ENCODE measurements at places on chromosomes 16 and 17.

DNA sequence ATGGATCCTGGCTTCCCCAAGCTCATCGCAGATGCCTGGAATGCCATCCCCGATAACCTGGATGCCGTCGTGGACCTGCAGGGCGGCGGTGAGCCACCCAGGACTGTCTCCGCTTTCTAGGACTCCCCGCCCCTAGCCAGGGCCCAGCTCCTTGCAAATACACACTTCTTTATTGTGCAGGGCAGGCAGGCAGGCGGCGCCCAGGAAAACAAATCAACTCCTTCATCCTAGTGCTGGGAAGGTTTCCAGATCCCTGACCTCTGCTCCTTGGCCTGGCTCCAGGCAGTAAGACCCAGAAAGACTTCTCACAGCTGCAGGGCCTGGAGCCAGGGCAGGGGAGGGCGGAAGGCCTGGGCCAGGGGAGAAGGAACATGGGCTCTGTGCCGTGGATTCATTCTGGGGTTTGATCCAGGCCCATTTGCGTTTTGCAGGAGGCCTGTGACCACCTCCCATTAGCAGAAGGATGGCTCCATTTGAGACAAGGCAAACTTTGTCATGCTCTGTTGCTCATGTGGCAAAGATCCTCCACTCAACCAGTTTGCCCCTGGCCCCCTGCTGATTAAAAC lies 6.0 kb upstream of the LPCAT2 start:
- no peak for DNase-seq

- DNase-seq: no peak
Observed at GRCh38 chr17:82231312-82231561, 2.4 kb downstream of the SLC16A3 start.

- no peak for DNase-seq
Observed at GRCh38 chr16:12602811-12603698, 200.6 kb downstream of the CPPED1 start.

DNA sequence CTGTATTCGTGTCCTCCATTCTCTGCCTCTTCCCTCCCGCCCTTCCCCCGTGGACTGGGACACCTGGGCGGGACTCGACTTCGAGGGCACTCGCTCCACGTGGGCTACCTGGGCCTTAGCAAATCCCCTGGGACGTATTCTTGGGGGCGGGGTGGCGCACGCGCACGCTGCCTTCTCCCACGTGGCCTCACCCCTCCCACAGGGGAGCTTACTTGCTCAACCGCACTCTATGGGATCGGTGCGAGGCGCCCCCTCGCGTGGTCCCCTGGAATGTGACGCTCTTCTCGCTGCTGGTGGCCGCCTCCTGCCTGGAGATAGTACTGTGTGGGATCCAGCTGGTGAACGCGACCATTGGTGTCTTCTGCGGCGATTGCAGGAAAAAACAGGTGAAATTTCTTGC lies 3.5 kb downstream of the VMO1 start:
- no peak for DNase-seq

- peak; percentile 37 for DNase-seq
Observed at GRCh38 chr17:63516910-63517824, 6.0 kb upstream of the KCNH6 start.

- no peak for DNase-seq
Observed at GRCh38 chr16:11004351-11004750, 60.0 kb downstream of the CLEC16A start.

DNA sequence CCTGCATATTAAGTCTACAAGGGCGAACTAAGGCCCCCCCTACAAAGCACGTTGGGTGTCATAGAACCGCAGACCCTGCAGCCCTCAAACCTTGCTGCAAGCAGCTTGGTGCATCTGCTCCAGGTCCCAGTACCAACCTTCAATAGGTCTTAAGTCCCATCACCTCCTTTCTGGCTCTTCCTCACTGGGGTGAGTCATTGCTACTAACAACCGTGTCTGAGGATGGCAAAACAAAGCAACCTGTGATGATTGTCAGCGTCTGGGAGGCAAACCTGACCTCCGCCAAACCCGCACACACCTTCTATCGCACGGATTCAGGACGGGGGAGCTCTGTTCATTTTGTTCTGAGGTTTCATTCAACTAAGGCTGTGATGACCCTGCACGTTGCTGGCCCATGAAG lies 138.9 kb downstream of the SLC39A11 start:
- DNase-seq: no peak

- no peak for DNase-seq
Observed at GRCh38 chr17:18332909-18333489, 17.9 kb downstream of the SMCR8 start.

DNA sequence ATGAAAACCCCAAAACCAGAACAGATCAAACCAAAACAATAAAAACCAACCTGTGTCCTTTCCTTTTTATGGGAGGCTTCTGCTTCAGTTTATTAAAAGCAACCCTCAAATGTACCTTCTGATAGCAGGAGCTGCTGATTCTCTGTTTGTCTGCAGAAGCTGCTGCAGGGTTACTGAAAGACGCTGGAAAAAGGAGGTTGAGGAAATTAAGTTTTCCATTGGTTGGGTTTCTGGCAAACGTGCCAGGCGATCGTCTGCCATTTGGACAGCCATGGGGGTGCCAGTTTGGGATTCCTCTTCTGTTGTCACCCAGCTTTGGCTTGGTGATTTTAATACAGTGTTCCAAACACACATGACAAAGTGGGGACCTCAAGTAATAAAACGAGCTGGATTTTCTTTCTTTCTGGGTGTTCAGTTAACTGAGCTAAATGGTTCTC lies 185.4 kb upstream of the ZFHX3 start:
- no peak for DNase-seq

- DNase-seq: no peak
Observed at GRCh38 chr16:48383877-48384519, 1.2 kb downstream of the SIAH1 start.

DNA sequence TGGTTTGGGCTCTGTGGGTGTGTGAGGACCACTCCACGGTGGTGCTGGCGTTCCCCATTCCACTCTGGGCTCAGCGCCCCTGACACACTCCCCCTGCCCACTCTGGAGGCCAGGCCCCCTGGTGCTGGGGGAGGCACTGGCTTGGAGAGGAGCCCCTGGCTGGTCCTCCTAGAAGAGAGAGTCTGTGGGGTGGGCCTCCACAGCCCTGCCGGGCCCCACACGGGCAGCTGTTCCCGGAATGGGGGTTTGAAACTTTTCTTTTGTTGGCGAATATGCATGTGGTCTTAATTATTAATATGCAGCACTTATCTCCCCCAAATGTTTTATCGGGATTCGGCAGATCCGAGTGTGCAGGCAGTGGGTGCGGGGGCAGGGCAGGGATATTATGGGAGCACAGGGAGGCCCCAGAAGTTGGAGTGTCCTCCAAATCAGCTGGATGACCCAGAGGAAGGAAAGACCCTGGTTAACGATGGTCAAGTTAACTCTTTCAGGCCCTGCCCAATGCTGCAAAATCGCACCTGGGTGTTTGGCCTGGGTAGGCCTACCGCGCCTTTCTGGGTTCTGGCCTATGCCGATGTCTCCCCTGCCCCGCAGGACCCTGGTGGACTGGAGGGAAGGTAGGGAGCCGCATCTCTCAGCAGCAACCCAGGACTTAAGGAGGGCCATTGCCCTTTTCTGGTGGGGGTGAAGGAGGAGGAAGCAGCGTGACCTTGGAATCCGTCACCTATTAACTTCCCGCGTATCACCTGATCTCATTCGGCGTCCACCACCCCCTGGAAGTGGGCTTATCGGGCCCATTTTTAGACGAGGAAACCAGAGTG lies 36.0 kb downstream of the TMEM235 start:
- DNase-seq: no peak

GRCh38 chr17:58319173-58320162 lies 9.1 kb downstream of the TSPOAP1 start:
- peak; percentile 33 for DNase-seq

GRCh38 chr16:88022076-88023042 lies 71.1 kb downstream of the BANP start:
- no peak for DNase-seq

GRCh38 chr17:7045492-7046126 lies 1.7 kb upstream of the SLC16A11 start:
- DNase-seq: no peak

GRCh38 chr17:81413497-81414135 lies 18.4 kb downstream of the BAHCC1 start:
- DNase-seq: no peak

- DNase-seq: no peak
Observed at GRCh38 chr17:66240630-66241029, 11.4 kb upstream of the APOH start.

GRCh38 chr17:47277921-47278320 lies 24.3 kb downstream of the ITGB3 start:
- DNase-seq: no peak

DNA sequence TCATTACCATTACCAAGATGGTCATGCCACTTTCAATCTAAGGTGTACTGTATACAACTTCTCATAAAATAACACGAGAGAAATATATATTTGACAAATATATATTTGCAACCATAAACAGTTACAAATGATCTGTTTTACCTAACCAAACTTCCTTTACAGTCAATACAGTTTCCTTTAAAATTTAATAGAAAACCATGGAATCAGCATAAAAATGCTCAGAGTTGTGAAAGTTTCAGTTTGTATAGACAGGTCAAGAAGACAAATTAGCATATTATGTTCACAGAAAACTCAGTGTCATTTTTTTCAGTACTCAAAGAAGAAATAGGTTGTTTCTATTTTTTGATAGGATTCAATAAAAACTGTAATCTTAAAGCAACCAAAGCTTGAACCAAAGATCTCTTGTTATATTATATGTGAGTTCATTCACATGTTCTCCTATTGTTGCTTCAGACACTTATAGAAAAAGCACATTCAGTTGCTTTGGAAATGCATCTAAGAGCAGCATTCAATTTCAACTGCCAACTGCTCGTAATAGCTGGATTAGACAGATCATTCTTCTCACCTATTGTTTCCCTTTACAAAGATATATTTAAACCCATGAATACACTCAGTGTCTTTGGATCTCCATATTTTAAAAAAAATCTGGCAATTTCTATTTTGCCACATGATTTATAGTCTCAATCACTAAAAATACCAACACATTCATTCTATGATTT lies 15.1 kb downstream of the SSH2 start:
- no peak for DNase-seq

DNA sequence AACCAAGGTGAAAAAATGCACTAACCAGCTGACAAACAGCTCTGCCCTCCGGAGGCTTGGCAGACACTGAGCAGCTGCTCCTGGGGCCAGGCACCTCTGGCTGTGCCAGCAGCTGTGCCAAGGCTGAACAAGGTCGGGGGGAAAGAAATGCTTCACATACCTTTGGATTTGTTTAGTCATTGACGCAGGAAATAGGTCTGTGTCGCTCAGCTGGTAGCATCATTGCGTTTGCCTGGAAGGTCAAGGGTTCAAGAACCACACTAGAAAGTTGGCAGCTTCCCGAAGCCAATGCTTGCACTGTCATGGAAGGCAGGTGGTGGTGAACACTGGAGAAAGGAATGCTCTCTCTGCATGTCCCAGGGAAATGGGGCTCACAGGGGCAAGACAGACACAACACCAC lies 63.5 kb downstream of the PCTP start:
- no peak for DNase-seq

DNA sequence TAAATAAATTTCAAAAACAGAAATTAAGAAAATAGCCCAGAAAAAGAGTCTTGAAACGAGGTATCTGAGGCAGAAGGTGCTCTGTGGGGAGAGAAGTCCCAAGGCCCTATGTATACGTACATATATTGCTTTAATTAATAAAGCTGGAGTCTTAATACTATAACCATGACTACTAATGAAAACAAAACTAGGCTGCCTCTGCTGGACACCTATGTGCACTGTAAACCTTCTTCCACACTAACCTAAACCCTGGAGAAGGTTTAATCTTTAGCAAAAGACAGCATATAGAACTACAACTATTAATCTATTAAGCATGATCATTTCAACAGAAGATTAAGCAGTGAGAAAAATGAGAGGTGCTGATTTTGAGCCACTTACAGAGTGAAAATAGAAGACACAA lies 153.9 kb upstream of the C17orf78 start:
- DNase-seq: no peak

DNA sequence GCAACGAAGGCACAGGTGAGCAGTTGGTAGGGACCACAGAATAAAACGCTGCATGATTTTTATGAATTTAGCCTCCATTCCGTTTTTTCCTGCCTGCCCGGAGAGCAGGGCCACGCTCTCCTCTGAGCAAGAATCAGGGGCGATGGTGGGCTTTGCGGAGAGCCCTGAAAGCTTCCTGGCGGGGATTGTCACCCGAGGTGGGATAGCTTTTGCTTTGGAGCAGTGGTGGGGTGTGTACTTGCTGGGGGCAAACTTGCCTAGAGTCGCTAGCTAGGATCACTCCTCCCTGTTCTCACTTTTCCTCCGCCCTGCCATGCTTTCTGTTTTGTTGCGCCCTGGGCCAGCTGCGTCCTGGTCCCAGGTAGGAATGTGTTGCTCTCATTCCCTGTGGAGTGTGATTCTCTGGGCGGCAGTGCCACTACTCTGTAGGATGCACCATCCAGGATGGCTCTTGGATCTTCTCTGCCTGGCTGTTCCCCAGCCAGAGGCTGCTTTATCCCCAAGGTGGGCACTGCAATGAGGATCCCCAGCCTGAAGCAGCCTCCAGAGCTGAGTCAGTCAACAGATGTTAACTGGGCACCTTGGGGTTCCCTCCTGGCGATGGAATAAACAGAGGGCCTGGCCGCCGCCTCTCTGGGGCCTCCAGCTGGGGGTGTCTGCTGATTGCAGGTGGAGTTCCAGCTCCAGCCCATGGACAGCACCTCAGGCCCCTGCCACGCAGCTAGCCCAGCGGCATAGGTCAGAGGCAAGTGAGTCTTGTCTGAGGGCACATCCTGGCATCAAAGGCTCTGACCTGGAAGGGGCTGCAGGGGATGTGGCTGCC lies 360.9 kb upstream of the TNRC6C start:
- peak; percentile 12 for DNase-seq

- no peak for DNase-seq
Observed at GRCh38 chr17:34299027-34299426, 13.5 kb downstream of the CCL11 start.

DNA sequence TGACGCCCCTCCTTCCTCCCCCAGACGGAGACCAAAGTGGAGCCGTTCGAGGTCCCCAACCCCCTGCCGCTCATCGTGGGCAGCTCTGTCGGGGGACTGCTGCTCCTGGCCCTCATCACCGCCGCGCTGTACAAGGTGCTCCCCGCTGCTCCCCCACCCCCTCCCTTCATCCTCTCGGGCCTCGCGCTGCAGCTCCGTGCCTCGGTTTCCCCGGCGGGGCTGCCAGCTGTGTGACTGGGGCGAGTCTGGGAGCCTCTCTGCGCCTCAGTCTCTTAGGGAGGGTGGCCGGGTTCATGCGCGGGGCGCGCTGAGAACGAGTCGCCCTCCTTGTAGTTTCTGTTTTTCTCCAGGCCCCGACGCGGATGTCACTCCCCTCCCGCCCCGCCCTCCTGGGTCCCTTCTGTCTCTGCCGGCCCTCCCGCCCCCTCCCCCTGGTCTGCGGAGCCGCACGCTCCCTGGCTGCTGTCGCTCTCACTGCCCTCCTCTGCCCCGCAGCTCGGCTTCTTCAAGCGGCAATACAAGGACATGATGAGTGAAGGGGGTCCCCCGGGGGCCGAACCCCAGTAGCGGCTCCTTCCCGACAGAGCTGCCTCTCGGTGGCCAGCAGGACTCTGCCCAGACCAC lies 23.7 kb upstream of the ITGAX start:
- peak; percentile 51 for DNase-seq

Measured in activated T-cell treated with anti-CD3 and anti-CD28 coated beads, Interleukin-2, amount 50 U/mL, for 24 hours (primary cell).